ENCODE measurements at places on chromosomes 2 and 18.

GRCh38 chr18:33821503-33821902 lies 243.5 kb downstream of the ASXL3 start:
- DNase-seq = no peak

- DNase-seq = no peak
Measured at GRCh38 chr2:35033748-35034147, 1321.8 kb upstream of the CRIM1 start.

DNA sequence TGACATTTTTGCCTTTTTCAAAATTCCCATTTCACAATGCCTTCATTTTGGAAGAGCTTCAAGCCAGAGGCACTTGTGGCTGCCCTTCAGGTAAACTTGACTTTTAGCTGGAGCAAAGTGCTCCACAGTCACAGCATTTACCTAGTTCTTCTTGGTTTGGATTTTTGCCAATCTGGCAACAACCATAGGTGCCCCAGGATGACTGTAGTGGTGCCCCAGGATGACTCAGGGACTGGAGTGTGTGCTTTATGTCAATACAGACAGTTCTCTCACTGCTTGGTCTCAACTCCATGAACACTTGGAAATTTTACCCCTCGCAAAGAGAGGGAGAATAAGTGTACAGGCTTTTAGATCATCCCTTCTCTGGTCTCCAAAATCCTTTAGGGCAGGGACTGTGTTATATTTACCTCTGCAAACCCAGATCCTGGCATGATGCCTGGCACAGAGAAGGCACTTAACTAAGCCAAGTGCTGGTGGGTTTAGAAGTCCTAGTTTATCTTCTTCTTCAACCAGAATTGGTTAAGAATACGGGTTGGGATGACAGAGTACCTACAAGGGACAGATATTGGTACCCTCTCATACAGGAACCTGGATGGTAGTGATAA lies 15.3 kb upstream of the PTPN4 start:
- DNase-seq = no peak

DNA sequence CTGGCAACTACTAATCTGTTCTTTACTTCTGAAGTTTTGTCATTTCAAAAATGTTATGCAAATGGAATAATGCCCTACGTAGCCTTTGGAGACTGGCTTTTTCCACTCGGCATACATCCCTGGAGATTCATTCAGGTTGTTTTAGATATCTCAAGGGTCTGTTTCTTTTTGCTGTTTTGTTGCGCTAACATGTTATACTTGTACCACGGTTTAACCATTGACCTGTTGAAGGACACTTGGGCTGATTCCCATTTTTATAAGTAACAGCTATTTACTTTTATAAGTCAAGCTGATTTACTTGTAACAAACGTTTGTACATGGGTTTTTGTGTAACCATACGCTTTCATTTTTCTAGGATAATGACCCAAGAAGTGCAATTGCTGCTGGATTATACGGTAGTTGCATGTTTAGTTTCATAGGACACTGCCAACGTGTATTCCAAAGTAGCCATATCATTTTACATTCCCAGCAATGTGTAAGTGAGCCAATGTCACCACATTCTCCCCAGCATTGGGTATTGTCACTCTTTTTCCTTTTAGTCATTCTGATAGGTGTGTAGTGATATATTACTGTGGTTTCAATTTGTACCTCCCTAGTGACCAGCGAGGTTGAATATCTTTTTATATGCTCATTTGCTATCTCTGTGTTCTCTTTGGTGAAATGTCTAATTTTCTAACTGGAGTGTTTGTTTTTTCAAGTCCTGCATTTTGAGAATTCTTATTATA lies 36.5 kb upstream of the STAT4 start:
- no peak for DNase-seq

GRCh38 chr2:196876364-196876763 lies 50.1 kb downstream of the PGAP1 start:
- DNase-seq = no peak

- no peak for DNase-seq
Measured at GRCh38 chr2:100073110-100073509, 69.3 kb downstream of the AFF3 start.

- no peak for DNase-seq
Measured at GRCh38 chr2:162092008-162092390, 18.0 kb upstream of the DPP4 start.

DNA sequence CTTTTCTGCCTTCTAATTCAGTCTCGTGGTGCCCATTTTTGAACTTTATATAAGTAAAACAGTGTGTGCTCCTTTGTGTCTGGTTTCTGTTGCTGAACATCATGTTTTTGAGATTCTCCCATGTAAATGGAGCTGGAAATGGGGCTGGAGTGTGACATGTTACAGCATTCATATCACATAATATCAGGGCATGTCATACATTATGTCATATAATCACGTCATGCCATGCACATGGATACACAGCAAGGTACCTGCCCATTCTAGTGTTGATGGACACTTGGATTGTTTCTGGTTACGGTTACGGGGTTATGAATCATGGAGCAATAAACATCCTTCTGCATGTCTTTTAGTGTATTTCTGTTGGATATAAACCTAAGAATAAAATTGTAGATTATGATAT lies 117.1 kb upstream of the MYT1L start:
- no peak for DNase-seq

DNA sequence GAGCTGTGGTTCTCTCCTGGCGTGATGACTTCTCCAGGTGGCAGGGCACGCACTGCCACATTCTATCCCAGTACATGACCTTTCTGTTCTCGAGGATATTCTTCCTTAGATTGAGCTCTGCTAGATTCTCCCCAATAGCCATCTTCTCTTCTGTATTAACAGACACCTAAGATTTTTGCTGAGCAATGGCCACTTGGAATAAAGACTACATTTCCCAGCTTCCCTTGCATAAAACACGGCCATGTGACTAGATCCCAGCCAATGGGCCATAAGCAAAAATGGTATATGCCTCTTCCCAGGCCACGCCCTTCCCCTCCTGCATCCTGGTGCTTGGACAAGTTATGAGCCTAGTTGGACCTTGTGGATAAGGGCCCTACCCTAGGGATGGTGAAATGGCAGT lies 82.1 kb downstream of the EIF2AK3 start:
- DNase-seq = no peak

GRCh38 chr2:221216636-221217035 lies 355.5 kb downstream of the EPHA4 start:
- DNase-seq = no peak

DNA sequence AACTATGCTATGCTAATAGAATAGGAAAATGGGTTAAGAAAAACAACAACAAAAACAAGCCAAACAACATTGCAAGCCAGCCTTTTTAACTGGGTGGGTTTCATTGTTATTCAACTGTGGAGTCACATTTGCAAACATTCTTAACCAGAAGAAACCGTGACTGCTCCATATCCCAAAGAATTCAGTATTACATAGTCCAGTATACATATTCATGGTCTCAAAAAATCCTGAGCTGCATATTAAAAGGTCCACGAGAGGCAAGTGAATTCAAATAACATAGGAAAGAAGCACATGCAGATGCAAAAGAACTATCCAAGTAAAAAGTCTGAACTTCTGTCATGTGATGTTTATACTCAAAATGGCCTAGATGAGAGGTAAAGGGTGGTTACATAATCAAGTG lies 179.1 kb upstream of the ETAA1 start:
- DNase-seq = no peak

GRCh38 chr18:23484561-23485182 lies 18.6 kb upstream of the RMC1 start:
- DNase-seq = no peak

DNA sequence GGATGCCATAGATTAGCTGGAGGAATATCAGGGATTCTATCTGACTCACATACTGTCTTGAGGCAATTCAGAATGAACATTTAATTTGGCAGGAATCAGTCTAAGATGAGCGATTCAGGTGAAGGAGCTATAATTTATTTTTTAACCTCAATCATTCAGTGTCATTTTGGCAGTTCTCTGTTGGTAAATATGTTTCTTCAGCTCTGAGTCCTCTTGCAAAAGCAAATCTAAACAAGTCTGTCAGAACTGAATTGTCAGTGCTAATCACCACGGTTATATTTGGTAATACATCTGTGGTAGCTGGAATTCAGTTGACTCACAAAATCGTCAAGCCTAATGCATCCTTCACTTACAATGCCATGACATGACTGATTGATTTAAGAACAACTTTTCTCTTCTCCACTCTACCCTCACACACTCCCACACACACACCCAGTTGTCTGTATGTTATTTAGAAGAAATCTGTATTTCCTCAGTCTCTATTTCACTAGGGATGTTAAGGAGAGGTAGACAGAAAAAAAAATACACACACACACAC lies 516.6 kb upstream of the NXPH2 start:
- DNase-seq = no peak

GRCh38 chr2:195447323-195447975 lies 209.6 kb upstream of the SLC39A10 start:
- no peak for DNase-seq

GRCh38 chr18:13543811-13544732 lies 182.3 kb downstream of the FAM210A start:
- DNase-seq = no peak

GRCh38 chr2:121735518-121736074 lies 1.1 kb downstream of the NIFK start:
- no peak for DNase-seq

- DNase-seq = no peak
Measured at GRCh38 chr2:208645226-208645625, 238.6 kb downstream of the PTH2R start.

GRCh38 chr2:216517447-216518225 lies 19.0 kb downstream of the RPL37A start:
- no peak for DNase-seq

GRCh38 chr2:8217468-8218030 lies 464.3 kb upstream of the ID2 start:
- no peak for DNase-seq

GRCh38 chr18:36744261-36744876 lies 84.4 kb downstream of the TPGS2 start:
- no peak for DNase-seq

DNA sequence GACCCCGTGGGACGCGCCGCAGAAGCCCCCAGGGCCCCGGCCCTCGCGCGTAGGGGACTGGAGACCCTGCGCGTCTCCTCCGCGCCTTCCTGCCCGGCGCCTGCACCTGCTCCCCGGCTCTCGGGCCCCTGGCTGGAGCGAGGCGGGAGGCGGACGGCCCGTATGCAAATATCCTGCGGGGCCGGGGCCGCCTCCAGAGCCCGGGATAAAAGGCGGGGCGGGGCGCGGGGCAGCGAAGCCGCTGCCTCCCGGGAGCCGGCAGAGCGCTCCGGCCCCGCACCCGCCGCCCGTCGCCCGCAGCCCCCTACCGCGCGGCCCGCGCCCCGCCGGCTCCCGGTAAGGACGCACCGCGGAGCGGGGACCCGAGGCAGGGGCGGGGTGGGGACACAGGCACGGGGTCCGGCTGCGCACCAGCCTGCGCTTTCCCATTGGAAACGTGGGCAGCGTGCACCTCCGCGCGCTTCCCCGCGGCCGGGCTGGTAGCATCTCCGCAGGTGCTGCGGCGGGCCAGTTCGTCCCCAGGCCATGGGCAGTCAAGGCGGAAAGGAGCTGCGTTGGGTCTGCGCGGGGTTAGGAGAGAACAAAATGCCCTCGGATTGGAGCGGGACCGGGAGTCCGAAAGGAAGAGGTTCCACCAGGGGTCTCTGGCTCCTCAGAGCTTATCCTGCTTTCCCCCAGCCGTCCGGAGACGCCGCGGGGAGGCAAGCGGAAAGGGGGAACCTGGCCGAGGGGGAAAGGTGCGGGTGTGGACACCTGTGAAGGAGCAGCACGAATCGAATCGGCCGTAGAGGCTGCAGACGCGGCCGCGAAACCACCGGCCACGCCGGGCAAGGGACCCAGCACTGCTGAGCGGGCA lies at the start of gene ATP6V1C2:
ATP6V1C2 (plus strand) TSS at position 235 of the 856 bp plus-strand sequence. CDS start 1,220 bp downstream, outside the sequence.
- DNase-seq = no peak

DNA sequence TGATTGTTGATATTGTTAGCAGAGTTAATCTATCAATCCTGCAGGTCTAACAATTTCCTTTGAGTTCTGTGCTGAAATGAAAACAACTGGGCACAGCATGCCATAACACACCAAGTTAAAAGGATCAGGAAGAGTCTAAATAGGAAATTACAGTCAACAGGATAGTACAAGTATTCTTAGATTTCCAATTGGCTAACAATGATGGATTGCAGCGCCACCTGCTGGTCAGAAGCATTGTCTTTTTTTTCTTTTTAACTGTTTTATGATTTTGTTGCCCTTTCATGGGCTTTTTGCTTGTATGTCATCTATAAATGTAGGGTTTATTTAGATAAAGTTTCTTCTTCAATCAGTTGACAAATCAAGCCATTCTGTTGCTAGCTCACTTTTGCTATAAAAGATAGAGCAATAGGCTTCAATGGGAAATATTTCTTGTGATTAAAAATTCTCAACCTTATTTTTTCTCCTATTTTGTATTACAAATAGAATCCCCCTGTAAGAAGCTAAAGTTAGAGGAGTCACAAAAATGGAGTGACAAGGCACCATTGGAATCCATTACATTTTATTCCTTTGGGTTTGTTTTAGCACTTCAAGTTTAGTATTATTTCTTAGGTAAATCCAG lies 40.8 kb upstream of the RPRM start:
- no peak for DNase-seq

DNA sequence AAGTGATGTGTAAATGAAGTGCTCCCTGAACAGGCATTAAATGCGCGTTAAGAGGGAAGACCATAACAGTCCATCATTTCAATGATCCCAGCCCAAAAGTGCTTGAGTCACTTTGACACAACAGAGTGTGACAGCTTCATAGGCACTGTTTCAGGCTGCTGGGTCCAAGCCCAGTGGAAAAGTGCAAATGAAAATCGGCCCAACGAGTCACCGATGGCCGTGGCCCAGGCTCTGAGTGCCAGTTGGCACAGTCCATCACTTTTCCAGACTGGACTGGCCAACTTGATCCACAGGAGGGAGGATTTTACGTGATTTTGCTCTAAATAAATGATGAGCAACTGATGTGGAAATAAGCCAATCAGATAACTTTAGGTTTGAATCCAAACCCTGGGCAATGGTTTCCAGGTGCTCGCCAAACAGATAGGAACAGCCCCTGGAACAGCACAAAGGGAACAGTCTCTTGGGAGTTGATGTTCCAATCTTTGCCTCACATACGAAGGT lies 114.0 kb downstream of the SP3 start:
- no peak for DNase-seq

DNA sequence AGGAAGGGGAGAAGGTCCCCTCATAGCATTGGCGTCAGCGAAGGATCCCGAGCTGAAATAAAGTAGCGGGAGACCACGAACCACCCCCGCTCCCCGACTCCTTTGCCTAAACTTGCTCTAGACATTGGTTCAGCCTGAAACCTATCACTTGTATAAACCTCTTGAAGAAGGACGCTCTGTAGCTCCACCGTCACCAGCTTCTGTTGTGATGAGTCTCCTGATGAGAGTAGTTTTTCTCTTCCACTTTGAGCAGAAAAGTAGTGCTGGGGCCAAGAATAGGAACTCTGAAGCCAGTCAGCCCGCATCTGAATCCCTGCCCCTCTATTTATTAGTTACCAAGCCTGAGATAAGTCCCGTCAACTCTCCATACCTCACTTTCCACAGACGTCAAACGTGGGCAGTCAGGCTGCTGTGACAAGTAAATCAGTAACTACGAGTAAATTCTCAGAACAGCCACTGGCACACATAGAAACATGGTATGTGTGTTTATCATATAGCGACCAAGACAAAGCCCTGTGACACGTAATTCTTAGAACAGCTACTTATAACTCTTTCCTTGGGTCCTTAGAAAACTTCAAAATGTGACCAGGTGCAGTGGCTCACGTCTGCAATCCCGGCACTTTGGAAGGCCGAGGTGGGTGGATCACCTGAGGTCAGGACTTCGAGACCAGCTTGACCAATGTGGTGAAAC lies 61.7 kb downstream of the CD226 start:
- no peak for DNase-seq

Measured in activated CD8-positive, alpha-beta memory T cell treated with anti-CD3 and anti-CD28 coated beads for 4 hours (primary cell).